ENCODE measurements at places on chromosomes 7 and 10.

DNA sequence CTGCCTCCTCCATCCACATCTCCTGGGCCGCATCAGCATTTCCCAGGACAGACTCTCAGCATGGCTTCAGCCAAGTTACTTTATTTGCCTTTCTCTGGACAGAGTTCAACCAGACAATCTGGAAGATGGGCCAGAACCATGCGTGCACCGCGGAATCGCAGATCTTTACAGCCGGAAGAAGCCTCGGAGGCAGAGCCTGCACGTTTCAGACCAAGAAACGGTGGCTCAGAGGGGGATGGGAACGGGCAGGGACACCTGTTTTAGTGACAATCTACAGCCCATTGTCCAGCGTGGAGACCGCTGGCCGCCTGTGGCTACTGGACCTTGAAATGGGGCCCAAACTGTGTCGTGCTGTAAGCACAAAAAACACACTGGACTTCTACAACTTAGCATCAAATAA is 3.5 kb downstream of the VIPR2 start:
- DNase-seq: no peak

DNA sequence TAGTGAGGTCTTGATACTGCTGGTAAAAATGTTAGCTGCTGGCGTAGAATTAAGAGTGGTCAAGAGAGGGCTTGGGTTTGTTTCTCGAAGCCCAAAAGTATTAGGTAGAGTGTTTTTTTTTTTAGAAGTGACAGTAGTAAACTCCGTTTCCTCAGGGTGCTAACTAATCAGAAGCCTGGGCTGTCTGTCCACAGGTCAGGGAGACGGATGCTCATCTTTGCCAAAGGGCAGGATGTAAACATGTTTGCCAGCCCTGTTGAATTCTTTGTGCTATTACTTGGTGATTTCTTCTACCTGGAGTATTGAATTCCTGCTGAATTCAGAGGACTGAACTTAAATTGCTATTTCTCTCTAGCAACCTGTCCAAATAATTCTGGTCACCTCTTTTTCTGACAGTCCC is 117.1 kb downstream of the SND1 start:
- DNase-seq: no peak

DNA sequence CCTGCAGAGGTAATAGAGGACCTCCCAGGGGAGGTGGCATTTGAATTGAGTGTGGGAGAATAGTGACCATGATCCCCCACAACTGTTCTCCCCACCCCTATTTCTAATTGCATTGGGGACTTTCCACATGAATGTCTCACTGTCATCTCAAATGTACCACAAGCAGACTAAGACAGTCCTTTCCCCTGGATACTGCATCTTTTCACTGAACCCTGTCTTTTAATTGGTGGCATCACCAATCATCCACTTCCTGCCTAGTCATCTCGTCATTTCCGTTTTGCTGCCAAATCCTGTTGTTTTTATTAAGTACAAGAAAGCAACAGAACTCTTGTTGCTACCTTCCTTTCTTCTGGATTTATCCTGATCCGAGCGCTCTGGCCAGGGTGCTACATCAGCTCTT is 120.3 kb downstream of the NRP1 start:
- DNase-seq: no peak

- no peak for DNase-seq
Measured at GRCh38 chr10:127592586-127592985, 43.5 kb downstream of the NPS start.

DNA sequence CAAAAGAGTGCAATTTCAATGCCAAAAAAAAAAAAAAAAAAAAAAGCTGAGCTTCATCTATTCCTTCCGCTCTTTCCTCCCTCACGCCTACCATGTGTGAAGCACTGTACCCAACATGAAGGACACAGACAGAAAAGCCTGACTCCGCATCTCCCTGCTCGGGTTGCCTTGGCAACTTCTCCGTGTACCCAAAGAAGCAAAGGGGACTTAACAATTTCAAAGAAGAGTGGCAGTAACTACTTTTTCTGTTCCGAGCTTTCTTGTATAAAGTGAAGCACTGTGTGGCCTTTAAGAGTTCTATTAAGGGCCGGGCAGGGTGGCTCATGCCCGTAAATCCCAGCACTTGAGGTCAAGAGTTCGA is 177.7 kb downstream of the PRKCQ start:
- no peak for DNase-seq

DNA sequence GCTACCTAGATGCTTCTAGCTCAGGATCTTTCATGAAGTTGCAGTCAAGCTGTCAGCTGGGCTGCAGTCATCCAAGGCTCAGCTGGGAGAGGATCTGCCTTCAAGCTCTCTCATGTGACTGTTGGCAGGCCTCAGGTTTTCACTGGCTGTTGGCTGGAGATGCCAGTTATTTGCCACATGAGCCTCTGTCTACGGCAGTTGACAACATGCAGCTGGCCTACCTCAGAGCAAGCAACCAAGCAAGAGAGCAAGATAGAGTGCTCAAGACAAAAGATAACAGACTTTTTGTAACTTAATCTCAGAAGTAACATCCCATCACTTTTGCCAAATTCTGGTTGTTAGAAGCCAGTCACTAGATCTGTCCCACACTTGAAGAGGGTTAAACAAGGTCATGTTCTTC is 125.8 kb downstream of the TPST1 start:
- DNase-seq: no peak

GRCh38 chr10:44854693-44855350 is 56.3 kb upstream of the TMEM72 start:
- DNase-seq: no peak

GRCh38 chr10:14184841-14185315 is 145.8 kb downstream of the FRMD4A start:
- DNase-seq: no peak

DNA sequence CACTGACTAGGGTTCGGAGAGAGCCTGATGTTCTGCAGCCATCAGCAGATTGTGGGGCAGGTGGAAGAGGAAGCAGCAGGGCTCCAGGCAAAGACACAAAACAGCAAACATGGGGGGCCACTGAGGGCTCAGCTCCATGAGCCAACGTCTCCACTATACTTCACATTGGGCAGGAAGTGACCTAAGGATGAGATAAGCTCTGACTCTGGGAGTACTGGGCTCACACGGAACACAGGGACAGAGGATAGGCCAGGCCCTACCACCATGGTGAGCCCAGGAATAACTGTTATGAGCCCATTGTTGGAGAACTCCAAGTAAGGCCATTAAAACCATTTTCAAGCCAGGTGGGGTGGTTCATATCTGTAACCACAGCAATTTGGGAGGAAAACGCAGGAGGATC is 14.9 kb upstream of the MRPS24 start:
- no peak for DNase-seq

GRCh38 chr7:121530227-121531174 is 134.4 kb upstream of the FAM3C start:
- DNase-seq: peak; percentile 21

DNA sequence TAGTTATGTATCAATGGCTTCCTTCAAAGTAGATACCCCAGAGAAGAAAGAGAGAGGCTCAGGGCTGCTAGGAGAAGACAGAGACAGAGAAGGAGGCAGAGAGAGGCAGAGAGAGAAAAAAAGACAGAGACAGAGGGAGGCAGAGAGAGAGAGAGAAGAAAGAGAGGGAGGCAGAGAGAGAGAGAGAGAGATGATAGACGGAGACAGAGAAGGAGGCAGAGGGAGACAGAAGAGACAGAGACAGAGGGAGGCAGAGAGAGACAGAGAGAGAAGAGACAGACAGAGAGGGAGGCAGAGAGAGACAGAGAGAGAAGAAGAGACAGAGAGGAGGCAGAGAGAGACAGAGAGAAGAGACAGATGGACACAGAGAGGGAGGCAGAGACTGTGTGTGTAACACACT is 187.9 kb downstream of the DNAJB6 start:
- DNase-seq: no peak

GRCh38 chr10:59337201-59337652 is 25.1 kb downstream of the FAM13C start:
- no peak for DNase-seq

DNA sequence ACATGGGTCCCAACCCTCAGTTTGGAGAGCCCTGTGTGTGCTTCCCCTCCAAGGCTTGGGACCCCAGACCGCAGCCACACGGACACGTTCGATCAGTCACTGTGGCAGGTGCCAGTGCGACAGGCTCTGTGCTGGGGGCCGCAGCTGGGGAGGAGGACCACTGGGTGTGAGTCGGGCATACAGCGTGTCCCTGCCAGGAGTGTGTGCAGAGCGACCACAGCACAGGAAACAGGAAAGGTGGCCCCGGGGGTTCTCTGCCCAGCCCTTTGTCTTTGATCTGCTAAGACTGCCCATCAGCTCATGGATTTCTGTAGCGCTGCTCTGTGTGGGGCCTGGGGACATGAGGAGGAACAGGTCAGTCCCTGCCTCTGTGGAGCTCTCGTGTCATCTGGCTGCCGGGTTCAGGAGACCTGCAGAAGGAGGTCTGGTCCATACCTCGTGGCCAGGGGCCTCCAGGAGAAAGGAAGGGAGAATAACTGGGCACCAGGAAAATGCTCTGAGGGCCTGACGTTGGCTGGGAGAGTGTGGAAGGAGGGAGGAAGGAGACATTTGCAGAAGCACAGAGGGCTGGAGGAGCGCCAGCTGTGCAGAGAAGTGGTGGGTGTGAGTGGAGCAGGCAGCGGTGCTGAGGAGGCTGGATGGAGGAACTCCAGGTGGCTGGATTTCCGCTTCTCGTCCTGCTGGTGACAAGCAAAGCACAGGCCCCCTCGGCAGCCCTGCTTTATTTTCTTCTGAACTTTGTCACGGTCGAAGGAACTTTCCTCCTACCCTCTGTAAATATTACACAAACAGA is 4.1 kb downstream of the NUDT1 start:
- no peak for DNase-seq

DNA sequence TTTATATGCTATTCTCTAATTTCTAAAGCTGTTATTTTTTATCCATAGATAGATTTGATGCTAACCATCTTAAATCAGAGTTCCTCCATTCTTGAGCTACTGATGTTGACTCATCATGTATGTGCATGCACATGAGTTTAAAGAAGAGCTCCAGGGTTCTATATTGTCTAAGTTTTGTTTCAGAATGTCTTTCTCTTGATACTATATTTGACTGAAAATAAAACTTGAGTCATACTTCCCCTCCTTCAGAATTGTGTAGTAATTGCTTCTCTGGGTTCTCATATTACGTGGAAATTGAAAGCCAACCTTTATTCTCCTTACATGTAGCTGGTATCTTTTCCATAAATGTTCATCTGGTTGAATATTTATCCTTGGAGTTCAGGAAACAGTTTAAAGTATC is 89.4 kb downstream of the LRRTM3 start:
- no peak for DNase-seq

- DNase-seq: no peak
Measured at GRCh38 chr10:132910901-132911785, 31.2 kb downstream of the CFAP46 start.

DNA sequence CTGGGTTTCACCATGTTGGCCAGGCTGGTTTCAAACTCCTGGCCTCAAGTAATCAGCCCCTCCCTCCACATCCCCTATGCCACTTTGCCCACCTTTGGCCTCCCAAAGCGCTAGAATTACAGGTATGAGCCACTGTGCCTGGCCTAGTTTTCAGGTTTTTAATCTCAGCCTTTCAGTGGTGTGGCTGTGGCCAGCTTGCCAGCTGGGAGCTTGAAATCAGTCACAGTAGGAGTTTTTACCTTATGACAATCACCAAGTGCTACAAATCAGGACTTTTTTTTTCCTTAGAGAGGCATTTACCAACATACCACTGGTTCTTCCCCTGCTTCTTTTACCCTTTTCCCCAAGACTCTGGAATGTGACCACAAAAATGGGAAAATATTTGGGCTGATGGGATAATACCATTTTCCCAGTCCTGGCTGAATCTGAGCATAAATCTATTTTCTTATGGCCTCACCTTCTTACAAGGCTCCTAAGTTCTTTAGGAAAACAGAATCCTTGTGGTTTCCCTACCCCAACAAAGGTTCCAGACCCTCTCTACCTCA is 6.2 kb downstream of the STEAP4 start:
- DNase-seq: no peak

- DNase-seq: no peak
Measured at GRCh38 chr10:124738441-124738840, 5.7 kb downstream of the FAM53B start.

GRCh38 chr10:33136781-33137180 is 178.8 kb upstream of the ITGB1 start:
- DNase-seq: no peak

DNA sequence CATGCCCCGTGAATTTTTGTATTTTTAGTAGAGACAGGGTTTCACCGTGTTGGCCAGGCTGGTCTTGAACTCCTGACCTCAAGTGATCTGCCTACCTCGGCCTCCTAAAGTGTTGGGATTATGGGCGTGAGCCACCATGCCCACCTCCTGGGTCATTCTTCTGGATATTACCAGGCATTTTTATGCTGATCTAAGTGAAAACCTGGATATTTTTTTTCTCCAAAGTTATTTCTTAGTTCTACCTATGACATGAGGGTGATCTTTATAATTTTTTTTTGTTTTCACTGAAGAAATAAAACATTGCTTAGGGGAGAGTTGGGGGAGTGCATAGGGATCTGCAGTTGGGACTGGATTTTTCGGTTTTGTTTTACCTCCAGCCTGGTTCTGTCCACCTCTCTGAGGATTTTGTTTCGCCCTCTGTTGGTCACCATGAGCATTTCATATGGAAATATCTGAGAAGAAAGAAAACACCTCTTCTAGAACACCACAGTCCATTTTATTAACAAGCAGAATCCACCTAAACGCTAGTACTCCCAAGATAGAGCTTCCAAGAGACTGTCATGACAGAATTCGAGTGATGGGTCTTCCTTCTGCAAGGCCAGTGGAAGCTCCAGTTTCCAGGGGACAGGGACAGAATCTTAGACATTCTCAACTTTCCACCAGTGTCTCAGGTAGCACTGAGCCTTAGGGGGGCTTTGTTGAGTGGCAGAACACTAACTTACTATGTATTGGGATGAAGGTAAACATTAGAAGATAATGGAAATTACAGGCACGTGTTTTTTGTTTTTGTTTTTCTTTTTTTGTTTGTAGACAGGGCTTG is 33.4 kb upstream of the AFAP1L2 start:
- DNase-seq: no peak

GRCh38 chr7:77899516-77899915 is 100.9 kb downstream of the PHTF2 start:
- DNase-seq: no peak

GRCh38 chr10:76899490-76899889 is 738.1 kb downstream of the KCNMA1 start:
- no peak for DNase-seq

DNA sequence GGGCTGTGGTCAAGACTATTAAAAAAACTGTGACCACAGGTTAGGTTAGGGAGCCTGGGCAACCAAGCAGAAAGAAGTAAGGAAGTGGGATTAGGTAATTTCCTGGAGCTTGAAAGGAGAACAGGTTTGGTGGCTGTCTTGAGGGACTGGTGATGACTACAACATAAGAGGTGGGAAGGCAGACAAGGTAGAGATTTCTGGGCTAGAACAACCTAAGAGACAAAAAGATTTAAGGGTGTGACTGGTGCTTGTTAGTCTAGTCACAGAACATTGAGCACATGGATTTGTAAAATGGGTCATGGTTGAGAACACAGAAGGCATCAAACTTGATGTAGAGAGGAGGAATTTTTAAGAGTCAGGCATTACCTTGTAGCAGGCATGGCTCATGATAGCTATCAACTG is 123.7 kb upstream of the ASAH2 start:
- DNase-seq: no peak

DNA sequence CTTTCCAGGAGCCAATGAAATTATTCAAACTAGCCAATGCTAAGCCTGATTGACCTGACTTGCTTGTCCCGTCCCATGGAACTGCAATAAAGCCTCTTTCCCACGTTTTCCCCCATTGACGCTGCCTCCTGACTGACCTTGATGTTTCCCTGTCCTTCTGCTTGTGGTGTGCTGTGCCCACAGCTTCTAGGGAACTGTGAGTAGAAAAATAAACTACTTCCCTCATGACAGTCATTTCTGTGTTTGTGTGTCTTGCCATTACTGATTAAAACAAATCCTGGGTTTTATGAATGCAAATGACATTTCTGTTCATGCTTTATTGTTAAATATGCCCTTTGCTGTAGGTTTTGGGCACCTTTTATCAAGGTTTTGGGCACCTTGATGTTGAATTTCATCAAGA is 91.3 kb upstream of the ABI1 start:
- no peak for DNase-seq

All from stimulated activated CD8-positive, alpha-beta memory T cell treated with anti-CD3 and anti-CD28 coated beads, Interleukin-4, amount 100 ng/mL, for 1 hour (primary cell).